ENCODE measurements at places on chromosomes 1 and 21.

GRCh38 chr1:89542345-89542744 is 17.7 kb downstream of the LRRC8B start:
- DNase-seq: no peak

- DNase-seq: no peak
These were observed 26.8 kb upstream of the METTL18 start for GRCh38 chr1:169821500-169821899.

GRCh38 chr1:30744060-30744756 is 13.4 kb downstream of the LAPTM5 start:
- DNase-seq: no peak

DNA sequence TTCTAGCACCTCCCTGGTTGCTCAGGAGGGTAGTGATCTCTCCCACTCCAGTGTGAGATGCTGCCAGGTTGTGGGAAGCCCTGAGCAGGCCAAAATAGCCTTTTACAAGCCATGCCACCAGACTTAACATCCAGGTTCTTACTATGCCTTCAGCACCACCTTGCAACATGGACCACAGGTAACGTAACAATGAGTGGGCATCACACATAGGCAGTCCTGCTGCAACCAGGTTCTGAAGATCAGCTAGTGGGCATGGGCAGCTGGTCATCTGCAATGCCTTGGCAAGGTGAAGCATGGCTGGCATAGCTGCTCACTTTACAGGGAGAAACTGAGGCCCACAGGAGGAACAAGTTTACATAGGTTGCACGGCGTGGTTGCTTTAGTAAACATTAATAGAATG is 40.7 kb downstream of the DHCR24 start:
- DNase-seq: no peak

DNA sequence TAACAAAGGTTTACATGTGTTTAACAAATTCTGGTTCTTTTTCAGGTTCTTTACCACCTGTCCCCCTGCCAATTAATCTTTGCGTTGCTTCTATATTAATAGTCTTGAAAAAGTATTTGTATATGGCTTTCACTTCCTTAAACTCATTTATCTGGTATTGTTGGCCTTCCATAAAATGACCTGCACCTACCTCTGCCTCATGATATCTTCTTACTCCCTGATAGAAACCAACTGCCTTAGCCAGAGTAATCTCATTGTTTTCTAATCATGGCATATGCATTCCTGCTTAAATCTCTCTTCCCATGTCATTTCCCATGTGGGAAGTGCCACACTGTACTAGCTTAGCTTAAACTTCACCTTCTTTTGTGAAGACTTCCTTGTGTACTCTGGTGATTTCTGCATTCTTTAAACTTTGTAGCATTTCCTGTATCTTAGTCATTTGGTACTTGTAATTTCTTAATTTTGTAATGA is 8.7 kb downstream of the SMG7 start:
- no peak for DNase-seq

GRCh38 chr21:45303751-45304475 is 16.2 kb upstream of the POFUT2 start:
- no peak for DNase-seq

GRCh38 chr21:14115646-14116045 is 95.1 kb downstream of the LIPI start:
- no peak for DNase-seq

GRCh38 chr1:71298633-71299032 is 217.8 kb upstream of the ZRANB2 start:
- DNase-seq: no peak

DNA sequence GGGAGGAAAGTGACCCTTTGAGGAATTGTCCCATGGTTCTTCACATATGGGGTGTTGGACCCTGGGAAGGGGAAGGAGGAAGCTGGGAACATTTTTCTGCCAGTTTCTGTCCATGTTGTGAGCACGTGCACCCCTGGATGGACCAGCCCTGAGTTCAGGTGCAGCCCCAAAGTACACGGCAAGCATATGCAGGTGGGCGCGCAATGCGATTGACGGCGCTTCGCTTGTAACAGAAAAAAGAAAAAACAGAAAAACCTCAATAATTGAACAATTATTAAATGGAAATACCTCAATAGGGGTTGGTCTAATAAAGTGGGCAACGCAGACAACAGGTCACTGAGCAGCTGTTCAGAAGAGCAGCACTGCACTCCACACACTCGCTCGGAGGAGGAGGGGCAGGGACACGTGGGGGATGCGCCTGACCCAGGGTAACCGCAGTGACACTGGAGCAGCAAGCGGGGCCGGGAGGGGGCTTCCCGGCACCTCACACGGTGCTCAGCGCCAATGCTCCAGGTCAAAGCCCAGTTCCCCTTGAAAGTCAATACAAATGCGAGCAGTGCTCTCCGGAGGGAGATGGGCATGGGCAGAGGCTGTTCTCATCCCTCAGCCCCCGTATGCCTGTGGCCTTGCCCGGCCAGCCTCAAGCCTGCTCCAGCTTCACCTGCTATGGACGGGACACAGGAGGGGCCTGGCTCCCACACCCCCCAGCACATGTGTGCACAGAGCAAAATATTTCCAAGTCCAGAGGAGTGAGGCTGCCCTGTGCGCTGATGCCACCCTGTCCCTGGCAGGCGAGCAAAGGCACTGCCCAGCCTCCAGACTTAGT is 6.6 kb upstream of the ACTRT2 start:
- no peak for DNase-seq

DNA sequence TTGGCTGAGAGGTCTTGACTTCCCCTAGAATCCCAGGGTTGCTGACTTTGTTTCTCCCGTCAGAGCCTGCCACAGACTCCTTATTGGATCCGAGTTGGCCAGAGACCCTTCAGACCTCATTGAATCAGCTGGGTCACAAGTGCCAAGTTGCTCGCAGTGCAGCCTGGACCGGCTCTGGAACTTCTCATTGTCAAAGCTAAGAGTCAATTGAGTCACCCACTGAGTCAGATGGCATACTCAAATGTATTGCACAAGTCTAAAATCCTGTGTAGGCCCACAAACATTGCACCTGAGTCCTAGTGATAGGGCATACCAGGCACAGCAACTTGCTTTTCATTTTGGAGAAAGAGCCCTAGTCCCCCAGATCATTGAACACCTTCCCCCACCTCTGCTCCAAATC is 20.4 kb upstream of the SCAF4 start:
- DNase-seq: no peak

DNA sequence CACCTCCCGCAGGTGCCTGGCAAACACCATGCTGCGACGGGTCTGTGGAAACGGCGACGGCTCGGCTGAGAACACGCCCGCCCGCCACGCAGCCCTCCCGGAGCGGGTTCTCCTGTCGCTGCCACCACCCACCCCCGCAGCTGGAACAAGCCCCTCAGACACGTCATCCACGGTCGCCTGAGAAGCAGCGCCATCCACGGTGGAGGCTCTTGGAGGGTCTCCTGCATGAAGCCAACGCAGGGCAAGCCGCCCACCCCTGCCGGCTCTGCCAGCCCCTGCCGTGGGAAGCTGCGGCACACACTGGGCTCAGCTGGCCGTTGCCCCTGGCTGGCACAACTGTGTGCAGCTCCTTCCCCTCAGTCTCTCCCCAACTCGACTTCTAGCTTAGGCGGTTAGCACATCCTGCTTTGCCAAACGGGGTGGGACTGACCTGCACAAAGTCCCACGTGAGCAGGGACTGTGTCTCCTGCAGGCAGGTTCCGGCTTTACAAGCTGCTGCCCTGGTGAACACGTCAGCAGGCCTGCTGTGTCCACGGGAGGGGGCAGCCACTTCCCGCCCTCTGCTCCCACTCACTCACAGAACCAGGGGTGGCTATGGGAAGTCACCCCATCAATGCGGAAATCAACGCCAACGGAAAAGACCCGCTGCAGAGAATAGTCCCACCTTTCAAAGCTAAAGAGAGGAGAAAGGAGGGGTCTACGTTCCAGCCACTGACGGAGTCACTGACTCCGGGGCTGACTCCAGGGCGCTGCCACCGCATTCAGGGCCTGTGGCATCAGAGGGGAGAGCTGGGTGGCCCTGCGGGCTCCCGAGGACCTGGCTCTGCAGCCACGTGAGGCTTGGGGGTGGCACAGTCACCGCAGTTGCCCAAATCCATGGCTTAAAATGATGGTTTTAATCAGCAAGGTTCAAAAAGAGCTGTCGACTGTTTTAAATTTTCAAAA is 10.3 kb downstream of the POFUT2 start:
- no peak for DNase-seq

DNA sequence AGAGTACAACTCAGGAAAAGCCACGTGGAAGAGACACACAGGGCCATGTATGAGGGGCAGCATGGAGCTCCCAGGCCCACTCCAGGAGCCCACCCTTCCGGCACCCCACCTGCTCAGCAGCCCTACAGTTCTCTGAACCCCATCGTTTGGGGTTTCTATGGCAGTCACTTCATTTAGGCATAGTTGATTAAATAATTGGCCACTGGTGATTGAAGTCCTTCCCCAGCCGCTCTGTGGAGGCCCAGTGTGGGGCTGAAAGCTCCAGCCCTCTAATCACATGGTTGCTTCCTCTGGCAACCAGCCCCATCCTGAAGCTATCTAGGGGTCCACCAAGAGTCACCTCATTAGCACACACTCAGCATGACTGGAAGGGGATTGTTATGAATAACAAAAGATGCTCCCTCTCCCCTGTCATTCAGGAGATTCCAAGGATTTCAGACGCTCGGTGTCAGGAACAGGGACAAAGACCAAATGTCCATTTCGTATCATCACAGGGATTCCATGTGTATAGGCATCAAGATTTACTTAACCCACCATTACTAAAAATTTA is 12.2 kb upstream of the S100A7A start:
- DNase-seq: no peak

GRCh38 chr1:219128957-219129356 is 44.7 kb upstream of the LYPLAL1 start:
- no peak for DNase-seq

DNA sequence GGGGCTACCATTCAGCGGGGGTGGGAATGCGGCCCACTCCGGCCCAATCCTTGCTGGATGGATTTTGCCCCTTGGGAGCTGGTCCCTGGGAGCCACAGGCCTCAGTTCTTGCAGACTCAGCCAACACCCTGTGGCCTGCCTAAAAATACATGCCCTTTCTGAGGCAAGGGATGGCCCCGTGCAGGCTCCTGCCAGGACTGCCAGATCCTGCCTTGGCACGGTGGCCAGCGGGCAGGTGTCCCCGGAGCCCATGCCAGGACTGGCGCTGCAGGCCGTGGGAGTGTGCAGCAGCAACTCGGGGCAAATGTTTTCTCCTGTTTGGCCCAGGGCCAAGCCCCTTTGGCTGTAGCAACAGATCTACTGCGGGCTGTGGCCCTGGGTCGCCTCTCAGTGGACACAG is 1.6 kb upstream of the PANK4 start:
- DNase-seq: no peak

DNA sequence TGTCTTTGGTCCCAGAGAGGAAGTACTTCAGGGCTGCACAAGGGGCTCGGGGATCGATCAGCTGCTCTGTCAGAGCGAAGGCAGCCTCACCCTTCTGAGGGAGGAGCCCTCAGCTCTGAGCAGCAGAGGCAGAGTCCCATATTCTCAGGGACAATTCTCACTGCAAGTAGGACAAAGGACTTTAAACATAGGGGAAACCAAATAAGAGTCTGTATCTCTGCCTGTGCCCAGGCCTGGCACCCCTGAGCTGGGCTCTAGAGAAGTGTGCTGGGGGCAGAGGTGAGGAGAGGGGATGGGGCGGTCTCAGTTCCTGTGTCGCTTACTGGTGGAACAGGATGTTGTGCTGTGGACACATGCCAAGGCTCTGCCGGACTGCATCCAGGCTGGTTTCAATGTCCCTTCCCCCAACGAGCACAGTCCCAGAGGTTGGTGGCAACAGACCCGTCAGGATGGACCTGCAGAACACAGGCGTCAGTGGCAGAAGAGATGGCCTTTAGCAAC is 76.6 kb downstream of the ABCA4 start:
- no peak for DNase-seq

DNA sequence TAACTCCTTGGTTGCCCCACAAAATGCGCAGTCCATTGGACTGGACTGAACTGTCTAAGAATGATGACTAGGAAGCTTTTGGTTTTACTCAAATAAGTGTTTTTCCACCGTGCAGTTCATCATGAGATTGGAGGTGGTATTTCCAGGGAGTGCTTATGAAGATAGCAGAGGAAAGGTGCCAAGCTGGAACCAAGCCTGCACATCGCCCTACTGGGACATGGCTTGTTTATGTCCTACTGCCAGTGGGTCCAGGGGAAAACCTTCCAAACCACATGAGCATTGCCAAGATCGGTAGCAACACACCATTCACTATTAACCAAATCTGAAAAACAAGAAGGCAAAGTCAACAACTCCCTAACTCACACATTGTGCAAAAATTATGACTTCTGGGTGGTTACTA is 54.7 kb upstream of the DSCAM start:
- no peak for DNase-seq

DNA sequence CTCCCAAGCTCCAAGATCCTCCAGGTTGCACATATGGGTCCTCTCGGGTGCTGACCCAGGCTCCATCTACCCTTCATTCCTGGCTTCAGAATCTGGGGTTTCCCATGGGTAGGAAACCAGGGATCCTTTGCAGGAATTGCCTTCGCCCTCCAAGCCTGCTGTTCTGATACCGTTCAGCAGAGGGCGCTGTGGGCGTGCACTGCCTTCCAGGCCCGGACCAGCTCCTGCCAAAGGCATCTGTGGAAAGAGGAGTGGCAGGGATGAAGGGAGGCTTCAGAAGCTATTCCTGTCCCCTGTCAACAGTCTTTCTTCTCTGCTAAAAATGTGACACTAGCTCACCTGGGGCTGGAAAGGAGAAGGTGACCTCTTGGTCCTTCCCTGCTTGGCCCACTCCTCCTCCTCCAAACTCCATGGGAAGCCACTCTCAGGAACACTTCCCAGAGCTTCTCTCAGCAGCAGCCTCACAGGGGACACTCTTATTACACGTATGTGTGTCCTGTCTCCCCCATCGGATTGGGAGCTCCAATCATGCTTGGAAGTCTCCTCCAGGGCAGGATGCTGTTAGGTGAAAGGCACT is 71.2 kb downstream of the VWA5B1 start:
- no peak for DNase-seq

DNA sequence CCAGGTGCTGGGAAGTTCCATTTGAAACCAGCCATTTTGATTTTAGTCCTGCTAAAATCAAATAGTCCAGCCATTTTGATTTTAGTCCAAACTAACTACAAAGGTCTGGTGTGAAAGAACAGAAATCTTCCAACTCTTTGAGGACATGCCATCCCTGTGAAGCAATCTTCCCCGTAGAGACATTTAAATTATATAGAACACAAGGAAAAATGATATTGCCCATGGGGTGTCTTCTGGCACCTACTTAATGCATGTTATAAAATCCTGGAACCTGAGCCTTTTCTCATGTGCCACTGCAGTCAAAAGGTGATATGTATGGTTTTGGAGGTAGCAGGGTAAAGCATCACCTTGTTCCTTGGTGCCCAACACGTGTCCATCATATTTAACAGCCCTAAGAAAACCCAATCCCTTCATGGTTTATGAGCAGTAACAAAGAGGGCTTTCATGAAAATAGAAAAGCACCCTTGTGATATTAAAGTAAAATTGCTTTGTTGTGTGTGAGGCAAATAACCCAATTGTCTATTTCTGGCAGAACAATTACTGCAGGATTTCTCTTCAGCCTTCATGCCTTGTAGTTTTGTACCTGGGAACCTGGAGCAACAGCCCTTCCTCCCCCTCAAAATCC is 26.3 kb downstream of the ANGPTL7 start:
- DNase-seq: no peak

- DNase-seq: no peak
These were observed 43.0 kb downstream of the EVA1C start for GRCh38 chr21:32455548-32455947.

GRCh38 chr1:227893949-227894721 is 53.6 kb downstream of the WNT9A start:
- DNase-seq: no peak

- no peak for DNase-seq
These were observed 609 bp upstream of the ATF3 start for GRCh38 chr1:212607913-212608391.

- no peak for DNase-seq
These were observed 626 bp downstream of the CXADR start for GRCh38 chr21:17513214-17514123.

- DNase-seq: no peak
These were observed 18.4 kb upstream of the PLEKHG5 start for GRCh38 chr1:6509919-6510291.

Data from GM04503 (cell line).